ENCODE measurements at places on chromosomes 7 and 10.
A peak's percentile ranks its signal among the peaks of the same experiment; 100 is the strongest.

- no peak for DNase-seq
These were observed 182.1 kb downstream of the EVX1 start for GRCh38 chr7:27424749-27425148.

GRCh38 chr10:133439517-133440461 is 14.0 kb upstream of the SCART1 start:
- DNase-seq, result no peak

- DNase-seq, result no peak
These were observed 762.4 kb downstream of the REEP3 start for GRCh38 chr10:64283621-64284020.

- no peak for DNase-seq
These were observed 30.3 kb upstream of the HERPUD2 start for GRCh38 chr7:35725280-35725680.

- peak; percentile 67 for DNase-seq
These were observed 72.6 kb upstream of the NFKB2 start for GRCh38 chr10:102322914-102323313.

- peak; percentile 71 for DNase-seq
These were observed 556.2 kb downstream of the LRMDA start for GRCh38 chr10:75987616-75988015.
